Astrocyte of the hippocampus (primary cell): ENCODE measurements at places on chromosomes 11 and 22.
A peak's percentile ranks its signal among the peaks of the same experiment; 100 is the strongest.

DNA sequence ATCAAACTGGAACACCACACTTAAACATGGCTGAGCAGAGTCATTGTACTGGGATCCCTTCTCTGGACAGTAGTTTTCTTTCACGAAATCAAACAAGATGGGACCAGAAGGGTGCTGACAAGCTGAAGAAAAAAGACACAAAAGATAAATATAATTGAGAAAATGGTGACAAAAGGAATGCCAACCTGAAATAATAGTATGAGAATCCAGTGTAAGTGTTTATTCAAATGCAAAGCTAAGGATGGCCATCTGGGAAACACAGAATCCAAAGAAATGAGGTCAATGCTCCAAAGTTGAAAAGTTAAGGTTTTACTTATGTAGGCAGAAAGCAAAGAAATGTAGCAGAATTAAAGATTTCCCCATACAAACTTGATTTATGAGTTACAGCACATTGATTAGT is 5.3 kb upstream of the OR52E5 start:
- DNase-seq = no peak

- DNase-seq = no peak
Observed at GRCh38 chr11:4060182-4060923, 34.2 kb upstream of the RRM1 start.

DNA sequence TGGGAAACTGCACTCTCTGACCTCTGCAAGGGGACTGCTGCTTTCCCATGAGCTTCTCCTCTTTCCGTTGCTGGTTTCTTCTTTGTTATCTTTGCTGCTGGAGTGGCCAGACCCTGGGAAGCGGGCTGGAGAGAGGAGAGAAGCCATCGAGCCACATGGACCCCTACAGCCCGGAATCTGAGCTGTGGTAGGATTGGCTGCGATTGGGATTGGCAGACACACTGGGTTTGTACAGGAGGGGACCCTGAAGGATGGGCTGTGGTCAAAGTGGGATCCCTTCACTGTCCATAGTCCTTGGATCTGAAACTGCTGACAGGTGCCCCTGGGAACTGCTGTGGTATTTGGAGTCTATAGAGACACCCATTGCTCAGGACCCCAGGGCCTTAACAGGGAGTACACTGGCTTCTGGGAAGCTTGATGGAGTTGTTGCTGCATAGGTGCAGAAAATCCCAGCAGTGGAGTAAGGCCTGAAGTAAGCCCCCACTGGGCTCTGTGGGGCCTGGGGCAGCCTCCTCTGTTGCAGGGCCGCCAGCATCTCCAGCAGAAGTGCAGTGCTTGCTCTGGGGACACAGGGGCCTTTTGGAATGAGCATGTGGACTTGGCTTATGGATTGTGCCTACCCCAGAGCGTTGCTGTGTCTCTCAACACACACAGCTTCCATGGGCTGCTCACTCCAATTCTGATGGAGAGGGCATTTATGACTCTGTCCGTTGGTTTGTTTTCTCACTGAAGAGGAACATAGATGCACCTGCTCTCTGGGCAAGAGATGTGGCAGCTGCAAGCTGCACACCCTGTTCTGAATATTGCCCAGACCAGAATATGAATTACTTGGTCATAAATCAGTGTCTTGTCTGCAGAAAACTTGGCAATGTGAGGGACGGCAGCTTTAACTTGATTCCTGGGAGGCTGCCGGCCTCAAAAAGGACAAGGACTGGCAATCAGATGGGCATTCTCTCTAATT is 32.0 kb downstream of the BCR start:
- DNase-seq = no peak

GRCh38 chr11:26974069-26974783 is 19.7 kb upstream of the FIBIN start:
- DNase-seq = peak; percentile 75

- peak; percentile 98 for DNase-seq
Observed at GRCh38 chr11:33039274-33040032, at the start of gene TCP11L1. Gene TCP11L1 (plus strand): TSS chr11:33039572. CDS start chr11:33043774, 4,202 bp downstream.

GRCh38 chr11:47668665-47669064 is 26.3 kb upstream of the MTCH2 start:
- DNase-seq = no peak

DNA sequence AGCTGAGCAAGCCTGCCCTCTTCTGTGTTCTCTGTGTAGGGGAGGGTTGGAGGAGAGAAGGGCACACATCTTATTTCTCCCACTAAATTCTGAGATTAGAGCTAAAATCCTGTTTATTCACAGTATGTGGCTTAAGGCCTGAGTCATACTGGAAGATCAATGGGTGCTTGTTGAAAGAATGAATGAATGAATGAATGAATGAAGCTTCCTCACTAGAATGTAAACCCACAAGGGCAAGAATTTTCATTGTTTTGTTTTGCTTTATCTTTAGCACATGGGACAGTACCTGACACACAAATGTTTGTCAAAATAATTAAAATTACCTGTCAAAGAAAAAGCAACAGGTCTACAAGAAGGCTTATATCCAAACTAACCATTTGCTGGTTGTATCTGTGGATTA is 50.6 kb upstream of the PAK1 start:
- DNase-seq = no peak

DNA sequence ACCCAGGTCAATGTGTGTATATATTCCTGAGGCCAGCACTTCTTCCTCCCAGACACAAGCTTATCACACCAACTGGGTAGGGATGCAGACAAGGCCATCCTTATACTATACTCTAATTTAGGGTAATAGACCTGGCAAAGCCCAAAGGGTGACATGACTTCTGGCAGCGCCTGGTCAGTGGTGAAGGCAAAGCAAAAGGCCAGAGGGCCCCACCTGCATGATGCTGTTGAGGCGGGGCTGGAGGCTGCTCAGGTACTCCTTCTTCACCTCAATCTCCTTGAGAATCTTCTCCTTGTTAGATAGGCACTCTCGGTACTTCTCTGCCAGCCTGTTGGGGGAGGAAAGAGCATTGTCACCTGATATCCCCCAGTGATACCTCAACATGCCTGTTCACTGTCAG is 17.1 kb downstream of the THOC5 start:
- no peak for DNase-seq

- no peak for DNase-seq
Observed at GRCh38 chr11:76744186-76745043, 38.7 kb upstream of the TSKU start.

- no peak for DNase-seq
Observed at GRCh38 chr22:47533961-47534803, 771.7 kb downstream of the TBC1D22A start.

DNA sequence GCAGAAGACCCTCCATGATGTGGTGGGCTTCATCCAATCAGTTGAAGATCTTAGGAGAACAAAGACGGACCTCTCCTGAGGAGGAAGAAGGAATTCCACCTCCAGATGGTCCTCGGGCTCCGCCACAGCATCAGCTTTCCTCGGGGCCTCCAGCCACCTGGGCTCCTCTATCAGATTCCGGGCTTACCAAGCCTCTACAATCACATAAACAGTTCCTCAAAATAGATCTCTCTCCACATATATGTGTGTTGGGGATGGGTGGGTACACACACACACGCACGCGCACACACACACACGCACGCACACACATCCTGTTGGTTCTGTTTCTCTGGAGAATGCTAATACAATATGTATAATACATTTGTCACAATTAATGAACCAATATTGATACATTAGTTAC is 18.8 kb upstream of the NLRP6 start:
- DNase-seq = no peak

DNA sequence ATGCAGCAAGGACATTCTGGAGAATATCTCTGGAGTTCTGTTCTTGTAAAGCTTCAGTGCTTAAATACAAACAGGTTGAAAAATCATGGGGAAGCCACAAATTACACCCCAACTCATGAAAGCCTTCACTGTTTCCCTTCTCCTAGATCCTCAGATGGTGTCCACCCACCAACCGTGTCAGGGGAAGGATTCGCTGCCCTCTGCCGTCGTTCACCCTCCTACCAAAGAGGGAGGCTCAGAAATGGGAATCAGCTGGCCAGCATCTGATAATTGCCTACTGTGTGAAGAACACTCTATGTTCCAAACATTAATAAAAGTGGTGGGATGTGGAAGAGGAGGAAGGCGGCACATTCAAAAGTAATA is 7.4 kb upstream of the HEPACAM start:
- no peak for DNase-seq

DNA sequence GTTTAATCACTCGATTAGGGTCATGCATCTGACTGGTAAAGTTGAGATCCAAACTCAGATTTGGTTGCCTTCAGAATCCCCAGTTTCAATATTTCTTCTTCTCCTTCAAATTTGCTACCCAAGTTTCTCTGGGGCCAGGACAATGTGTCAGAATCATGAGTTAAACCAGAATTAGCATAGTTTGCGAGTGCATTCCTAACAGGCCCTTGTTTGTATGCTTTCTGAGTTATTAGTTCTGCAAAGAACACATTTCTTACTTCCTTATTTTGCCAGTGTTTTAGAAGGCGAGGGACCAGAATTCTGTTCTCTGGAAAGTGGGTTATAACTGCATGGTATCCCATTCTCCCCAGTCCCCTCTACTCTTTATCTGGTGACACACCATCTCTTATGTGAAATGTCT is 112.0 kb downstream of the ARL14EP start:
- DNase-seq = no peak

- DNase-seq = peak; percentile 81
Observed at GRCh38 chr22:50112151-50113118, 22.6 kb downstream of the MOV10L1 start.

DNA sequence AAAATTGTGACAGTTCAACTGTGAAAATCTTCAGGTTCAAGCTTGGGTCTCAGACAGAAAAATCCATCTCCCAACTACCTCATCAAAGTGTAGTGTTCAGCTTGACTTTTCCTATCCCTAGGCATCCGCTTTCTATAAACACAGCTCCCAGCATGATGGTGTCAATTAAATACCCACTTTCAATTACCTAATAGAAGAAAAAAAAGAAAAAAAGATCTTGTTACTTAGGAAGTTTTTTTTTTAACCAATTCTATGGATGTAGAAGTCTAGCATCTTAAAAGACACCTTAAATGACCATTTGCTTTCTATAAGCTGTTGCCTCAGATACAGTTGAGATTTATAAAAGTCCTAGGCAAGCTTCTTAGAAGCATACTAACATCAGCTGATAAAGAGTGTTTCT is 244.1 kb upstream of the MTNR1B start:
- no peak for DNase-seq

DNA sequence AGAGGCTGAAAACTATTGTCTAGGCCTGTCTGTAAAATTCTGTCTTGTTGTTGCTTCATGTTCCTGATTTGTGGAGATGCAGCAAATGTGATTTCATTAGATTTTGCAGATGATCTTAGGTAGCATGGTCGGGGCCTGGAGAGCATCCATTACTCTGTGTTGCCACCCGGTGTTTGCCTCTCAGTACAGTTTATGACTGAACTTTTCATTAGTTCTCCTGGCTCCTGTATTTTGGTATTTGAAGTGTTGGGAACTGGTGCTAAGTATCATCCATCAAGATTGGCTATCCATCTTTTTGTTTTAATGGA is 7.7 kb downstream of the YWHAH start:
- no peak for DNase-seq

DNA sequence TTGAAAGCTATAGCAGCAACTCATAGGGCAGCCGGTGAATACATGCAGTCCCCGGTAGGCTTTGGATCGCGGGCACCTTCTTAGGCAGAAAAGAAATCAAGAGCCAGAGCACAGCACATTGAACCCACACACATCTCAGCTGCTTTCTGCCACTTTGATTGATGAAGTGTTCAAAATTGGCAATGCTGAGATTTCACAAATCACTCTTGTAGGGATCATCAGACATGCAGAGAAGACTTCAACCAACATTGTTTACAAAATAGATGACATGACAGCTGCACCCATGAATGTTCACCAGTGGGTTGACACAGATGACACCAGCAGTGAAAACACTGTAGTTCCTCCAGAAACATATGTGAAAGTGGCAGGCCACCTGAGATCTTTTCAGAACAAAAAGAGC is 350.2 kb upstream of the ARHGAP42 start:
- no peak for DNase-seq

GRCh38 chr11:34308049-34308912 is 49.5 kb downstream of the ABTB2 start:
- DNase-seq = no peak

- no peak for DNase-seq
Observed at GRCh38 chr11:11227296-11228085, 125.6 kb downstream of the CSNK2A3 start.

GRCh38 chr22:19579115-19579811 is 55.1 kb upstream of the CLDN5 start:
- no peak for DNase-seq

DNA sequence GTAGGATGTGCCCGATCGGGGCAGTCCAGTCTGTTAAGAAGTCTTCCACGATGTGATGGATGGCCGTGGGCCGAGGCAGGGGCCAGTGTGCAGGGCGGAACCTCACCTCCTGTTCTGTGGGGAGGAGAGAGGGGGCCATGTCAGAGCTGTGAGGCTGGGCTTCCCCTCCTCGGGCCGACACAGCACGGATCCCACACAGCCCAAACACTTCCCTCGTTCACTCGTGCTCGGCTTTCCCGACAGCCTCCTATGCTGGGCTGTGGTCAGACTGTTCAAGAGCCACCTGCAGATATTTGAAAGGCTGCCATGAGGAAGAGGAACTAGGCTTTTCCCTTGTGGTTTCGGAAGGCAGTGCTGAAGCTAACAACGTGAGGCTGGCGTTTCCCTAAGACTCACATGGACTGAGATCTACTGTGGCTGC is 12.3 kb upstream of the TXN2 start:
- DNase-seq = no peak

DNA sequence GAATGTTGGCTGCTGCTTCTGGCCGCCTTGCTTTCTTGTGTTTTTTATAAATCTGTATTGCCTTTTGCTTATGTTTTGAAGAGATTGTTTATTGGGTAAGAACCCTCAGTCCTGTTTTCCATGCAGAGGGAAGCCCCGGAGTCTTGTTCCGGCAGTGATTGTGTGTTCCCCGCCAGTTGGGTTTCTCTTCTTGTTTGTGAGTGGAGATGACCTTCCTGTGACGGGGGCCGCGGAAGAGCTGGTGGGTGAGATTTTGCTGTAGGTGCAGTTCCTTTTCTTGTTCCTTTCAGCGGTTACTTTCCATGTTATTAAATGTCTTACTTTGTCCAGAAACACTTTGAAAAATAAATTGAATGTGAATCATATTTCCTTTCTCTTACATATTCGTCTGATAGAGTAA is 8.3 kb downstream of the TBC1D22A start:
- DNase-seq = no peak

DNA sequence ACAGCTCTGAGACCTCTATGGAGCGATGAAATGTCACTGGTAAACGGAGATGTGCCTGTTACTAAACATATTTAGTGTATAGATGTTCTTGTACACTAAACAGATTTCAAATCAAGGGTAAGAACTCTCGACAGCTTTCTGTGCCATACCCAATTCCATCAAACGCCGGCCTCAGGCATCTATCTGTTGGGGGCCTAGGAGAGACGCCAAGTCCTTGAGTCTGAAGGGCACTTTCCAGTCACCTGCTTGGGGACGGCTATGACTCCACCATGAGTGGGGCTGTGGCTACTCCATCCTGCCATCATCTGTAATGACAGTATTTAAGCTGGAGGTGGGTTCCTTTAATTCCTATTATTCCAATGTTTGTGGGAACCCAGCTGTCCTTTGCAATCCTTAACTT is 87.8 kb downstream of the SHANK2 start:
- DNase-seq = no peak

DNA sequence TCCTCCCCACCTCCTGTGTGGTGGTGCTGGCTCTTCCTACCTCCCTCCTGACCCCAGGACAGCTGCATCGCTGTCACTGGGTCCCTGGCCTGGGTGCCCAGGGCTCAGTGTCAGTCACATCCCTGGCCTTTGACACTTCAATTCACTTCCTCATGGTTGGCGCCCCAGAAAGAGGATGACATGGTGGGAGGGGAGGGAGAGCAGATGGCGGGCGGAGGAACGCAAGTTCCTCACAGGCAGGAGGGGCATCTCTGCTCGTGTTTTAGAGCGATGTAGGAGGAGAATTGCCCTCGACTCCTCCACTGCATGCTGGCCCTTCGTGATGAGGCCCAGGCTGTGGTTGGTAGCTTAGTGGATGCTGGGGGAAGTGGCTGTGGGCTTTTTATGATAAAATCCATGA is 35.1 kb upstream of the KRTAP5-7 start:
- DNase-seq = no peak
